ENCODE measurements at places on chromosomes 6 and 20.

DNA sequence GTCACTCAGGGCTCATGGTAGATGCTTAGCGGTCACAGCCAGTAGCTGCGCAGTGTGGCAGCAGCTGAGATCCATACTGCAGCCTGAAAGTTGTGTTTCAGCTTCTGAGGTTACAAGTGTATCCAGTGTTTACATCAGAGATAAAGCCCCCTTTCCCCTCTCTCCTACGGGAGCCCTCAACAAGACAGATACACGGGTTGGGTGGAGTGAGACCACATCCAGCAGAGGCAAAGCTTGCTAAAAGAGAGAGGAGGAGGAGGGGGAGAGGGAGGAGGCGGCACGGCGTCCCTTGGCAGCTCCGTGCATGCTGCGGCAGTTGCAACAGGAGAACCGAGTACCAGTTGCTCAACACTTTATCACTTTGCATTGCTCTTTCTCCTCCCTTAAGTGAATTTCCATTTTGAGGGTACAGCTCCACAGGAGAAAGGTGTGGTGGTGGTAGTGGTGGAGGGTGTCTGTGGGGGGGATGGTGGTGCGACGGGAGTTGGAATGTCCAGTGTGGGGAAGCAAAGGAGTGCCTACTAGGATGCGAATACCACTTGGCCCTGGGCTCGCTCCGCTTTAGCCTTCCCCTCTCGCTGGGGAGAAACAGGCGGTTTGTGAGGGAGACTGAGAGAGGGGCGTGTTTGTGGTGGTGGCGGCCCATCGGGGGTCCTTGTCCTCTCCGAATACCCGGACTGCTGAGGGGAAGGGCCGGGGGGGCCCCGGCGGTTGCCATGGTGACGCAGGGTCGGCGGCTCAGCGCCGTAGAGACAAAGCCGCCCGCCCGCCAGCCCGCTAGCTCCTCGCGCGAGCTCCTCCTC is 405 bp upstream of the RNF182 start:
- peak; percentile 27 for DNase-seq

DNA sequence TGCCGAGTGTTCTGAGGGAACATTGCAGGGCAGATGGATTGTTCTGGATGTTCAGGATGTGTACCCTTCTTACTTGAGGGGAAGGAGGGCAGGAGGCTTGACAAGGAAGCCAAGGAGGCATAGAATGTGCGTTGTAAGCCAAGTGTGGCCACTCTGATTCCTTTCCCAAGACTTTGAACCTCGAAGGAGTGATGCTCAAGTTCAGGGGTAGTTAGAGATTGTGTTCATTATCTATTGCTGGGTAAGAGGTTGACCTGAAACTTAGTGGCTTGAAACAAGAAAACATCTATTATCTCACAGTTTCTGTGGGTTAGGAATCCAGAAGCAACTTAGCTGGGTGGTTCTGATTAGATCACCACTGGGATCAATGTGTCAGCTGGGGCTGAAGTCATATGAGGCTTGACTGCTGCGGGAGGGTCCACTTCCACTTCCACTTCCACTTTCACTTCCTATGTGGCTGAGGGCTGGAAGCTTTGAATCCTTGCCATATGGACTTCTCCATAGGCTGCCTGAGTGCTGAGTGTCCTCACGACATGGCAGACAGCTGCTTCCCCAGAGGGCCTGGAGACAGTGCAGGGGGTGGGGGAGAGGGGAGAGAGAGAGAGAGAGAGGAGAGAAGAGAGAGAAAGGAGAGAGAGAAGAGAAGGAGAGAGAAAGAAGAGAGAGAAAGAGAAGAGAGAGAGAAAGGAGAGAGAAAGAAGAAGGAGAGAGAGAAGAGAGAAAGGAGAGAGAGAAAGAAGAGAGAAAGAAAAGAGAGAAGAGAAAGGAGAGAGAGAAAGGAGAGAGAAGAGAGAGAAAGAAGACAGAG is 6.9 kb upstream of the CD40 start:
- no peak for DNase-seq

DNA sequence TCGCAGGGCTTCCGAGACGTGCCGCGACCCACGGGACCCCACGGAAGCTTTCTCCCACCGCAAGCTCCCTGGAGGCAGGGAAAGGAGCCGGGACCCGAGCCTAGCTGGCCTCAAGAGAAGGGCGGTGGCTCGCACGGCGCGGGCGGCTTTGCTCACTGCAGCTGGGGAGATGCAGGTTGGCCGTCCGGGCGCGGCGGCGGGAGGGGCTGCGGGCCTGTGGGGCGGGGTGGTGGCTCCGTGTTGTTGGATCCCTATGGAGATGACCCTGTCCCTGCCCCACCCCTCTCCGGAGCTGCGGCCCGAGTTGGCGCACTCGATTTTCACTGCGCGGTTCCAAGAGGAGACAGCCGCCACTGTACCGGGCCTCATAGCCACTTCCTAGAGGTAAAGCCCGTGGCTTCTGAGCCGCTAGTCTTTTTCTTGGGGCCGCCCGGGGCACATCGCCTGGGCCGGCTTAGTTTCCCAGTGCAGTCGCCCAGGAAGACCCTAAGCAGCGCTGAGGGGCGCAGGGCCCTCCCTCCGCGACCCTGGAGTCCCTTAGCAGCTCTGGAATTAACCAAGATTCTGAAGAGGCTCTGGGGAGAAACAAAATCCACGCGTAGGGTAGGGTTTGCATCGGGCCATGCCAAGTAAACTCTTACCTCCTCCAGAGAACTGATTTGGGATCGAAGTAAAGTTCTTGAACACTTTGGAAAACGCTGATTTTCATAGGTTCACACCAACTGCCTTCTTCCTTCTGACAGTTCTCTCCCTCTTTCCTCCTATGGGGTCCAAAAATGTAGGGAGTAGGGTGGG is at the start of gene ECT2L:
Gene ECT2L (plus strand): TSS at position 279 of the 795 bp plus-strand sequence. CDS start 17,188 bp downstream, outside the sequence.
- DNase-seq = peak; percentile 80

DNA sequence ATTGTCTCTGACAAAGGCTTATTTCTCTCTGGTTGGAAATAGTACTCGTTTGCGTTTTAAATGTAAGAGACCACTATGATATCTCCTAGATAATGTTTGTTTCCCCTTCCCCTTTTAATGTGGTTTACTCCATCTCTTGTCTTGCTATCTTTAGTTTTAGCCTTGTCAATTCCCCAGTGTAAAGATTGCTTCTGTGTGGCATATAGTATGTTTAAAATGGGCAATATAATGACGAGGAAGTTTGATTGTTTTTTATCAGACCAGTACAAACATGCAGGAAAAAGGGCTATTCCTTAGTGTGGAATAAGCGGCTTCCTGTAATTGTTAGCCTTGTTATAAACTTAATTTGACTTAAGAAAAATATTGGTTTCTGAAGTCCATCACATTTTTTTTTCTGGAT is 3.1 kb downstream of the QKI start:
- DNase-seq = no peak

DNA sequence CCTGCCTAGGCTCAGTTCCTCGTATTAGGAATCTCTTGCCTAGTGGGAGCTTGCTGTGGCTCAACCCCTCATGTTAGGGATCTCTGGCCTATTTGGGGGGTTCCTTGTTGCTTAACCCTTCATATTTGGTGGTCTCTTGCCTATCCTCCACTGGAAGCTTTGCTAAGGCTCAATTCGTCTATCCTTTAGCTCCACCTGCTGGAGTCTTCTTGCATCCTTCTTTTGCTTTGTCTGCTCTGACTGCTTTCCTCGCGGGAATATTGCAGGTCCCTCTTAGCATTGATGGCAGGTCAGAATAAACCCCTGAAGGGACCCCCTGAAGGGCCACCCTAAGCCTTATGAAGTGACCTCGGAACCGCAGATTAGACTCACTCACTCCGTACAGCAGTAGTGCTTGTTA is 203.0 kb upstream of the TBX18 start:
- DNase-seq = no peak

GRCh38 chr20:37741055-37741454 is 47.2 kb downstream of the CTNNBL1 start:
- DNase-seq = no peak

DNA sequence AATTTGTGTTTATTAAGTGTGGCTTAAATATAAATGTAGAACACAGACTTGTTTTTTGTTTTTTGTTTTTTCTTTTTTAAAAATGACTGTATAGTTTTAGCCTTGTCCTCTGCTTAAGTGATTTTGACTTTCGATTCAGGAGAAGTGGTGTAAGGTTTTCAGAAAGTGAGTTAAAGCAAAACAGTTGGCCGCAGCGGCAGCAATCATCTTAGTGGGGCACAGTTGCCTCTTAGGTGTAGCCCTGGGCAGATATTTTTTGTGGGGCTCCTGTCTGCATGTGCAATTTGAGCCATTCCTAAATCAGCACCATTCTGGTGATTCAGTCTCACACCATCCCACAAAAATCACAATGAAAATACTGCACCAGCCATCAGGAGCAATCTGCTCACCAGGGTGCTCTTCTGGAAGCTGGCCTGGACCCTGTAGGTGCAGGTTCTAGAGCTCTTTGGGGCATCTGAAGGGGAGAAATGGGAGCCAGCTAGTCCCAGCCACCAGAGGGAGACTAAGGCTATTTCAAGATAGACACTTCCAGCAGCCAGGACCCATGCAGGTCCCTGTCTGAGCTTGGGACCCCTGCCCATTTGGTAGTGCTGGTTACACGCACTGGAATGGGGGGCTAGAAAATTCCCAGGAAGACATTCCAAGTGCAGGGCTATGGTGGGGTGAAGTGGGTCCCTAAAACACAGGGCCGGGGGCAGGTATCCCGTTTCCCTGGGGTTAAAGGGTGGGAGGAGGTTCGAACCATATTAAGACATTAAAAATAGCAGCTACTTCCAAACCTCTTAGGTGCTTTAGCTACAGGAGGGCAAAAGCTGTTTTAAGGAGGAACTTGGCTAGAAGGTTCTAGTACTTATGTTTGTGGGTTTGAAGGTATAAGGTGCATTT is 156.6 kb downstream of the NFATC2 start:
- no peak for DNase-seq

DNA sequence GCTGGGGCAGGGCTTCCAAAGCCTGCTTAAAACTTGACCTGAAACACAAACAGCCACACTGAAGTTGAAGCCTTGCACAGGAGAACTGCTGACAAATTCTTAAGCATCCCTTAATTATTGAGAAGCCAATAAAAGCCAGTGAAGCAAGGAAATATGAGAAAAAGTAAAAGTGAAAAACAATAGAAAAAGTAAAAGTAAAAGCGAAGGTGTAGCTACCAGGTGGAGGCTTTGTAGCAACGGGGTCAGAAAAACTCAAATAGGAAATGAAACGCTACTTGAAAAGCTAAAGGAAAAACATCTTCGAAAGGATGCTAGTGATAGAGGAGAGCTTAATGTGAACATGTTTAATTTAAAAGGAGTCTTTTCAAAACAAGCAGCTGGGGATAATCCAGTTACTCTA is 97.4 kb downstream of the IRF4 start:
- DNase-seq = no peak

DNA sequence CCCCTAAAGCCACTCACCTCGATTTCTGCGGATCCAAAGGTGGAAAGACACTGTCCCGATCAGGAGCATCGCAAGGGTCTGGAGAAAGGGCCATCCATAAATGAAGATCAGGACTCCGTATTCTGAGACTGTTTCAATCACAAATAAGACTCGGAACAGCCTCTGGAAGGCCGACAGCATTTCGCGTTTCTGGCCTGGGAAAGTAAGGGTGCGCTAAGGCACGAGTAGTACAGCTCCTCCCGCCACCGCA is 44.6 kb downstream of the DPPA5 start:
- DNase-seq = no peak

GRCh38 chr6:138986578-138986977 is 1.5 kb downstream of the REPS1 start:
- DNase-seq = no peak

DNA sequence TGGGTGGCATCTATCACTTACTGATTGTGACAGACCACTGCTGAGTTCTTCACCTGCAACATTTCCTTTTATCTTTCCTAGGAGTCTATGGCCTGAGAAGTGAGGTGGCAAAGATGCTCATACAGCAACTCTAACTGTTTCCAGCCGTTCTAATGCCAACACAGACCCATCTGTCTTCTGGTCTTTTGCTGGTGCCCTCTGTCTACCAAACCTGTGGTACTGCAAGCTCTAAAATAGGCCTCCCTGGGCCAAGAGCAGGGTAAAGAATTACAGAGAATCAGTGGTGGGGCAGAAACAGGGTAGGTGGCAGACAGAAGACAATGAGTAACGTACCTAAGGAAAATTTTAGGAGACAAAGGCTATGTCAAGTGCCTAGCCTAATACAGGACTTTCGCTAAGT is 611.0 kb upstream of the FLRT3 start:
- DNase-seq = no peak

DNA sequence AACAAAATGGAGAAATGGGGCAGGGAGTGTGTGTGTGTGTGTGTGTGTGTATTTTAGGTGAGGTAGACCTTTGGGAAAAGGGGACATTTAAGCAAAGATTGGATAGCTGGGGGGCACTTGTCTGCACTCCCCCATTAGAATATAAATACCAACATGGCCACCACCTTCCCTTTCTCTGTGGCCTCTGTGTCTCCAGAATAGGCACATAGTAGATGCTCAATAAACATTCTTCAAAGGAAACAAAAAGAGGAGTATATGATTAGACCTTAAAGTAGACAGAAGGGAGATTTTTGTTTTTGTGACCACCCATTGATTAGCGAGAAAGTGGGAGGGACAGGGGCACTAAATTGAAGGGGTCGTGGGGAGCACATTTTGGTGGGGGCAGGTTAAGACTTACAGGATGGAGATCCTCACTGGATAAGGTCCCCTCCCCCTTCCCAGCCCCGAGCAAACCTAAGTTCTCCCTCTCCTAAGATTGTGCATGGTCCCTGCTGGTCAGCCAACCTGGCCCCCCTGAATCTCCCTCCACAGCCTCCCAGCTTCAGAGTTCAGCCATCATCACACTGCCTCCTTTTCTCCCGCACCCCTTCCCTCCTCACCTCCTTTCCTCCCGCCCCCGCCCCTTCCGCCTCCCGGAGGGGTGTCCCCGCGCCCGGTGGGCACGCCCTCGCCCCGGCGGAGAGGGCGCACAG is 514 bp upstream of the TSHZ2 start:
- no peak for DNase-seq

DNA sequence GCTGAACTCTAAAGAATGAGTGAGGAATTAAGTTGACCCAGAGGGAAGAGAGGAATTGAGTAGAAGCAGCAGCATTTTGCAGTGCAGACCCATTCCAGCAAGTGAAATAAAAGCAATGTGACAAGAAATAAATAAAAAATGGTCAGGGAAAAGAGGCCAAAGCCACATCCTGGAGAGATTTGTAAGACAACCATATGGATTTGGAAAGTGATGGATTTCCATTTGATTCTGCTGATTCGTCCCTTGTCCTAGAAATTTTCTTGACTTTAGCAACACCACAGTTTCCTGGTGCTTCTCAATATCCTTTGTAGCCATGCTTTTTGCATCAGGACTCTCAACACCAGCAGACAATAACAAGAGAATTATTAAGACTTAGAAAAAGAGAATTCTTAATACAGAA is 29.8 kb downstream of the ANKEF1 start:
- no peak for DNase-seq
